ENCODE measurements at places on chromosomes 5 and 9. TPM values are rescaled to one million over a fixed set of nuclear protein-coding genes. Genes with fewer than 3 reads are reported as not detected.

DNA sequence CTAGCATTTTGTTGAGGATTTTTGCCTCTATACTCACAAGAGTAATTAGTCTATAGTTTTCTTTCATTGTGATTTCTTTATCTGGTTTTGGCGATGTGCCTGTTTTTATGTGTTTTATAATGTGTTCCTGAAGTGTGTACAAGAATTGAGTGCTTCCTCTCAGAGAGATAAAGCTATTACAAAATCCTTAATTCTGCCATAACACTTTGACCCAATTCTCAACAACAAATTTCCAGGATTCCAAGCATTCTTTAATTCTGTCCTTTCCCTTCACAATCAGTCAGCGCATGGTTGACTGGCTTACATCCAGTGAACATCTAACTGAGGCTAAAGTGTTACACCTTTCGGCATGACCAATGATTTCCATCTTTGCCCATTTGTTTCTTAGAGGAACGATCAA is 282.9 kb upstream of the MVB12B start:
- DNase-seq: no peak

Gene CCL27
- not detected for total RNA-seq

DNA sequence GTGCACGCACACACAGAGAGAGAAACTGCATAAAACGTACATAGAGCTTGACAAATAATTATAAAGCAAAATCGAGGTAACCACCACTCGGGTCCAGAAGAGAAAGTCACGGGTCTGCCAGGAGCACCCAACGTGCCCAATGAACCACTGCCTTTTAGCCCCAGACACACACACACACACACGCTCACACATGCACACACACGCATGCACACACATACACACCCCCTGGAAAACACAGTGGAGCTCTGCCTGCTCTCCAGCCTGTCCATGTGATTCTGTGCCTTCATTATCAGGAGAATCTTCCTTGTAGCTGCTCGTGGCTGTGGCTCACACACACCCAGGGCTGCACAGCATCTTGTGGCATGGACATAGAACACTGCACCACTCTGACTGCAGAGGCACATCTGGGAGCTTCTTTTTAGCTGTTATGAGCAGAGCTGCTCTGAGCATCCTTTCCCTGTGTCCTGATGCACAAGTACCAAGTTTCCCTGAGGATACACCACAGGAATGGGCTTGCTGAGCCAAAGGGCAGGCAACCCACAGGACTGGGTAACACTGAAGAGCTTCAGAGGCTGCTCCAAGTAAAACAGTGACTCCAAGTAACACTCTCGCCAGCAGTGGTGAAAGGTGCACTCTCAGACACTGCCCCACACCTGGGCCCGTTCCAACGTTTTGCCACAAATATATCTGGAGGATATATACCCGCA is 58.9 kb downstream of the CAMSAP1 start:
- no peak for DNase-seq

Gene C9orf78
- total RNA-seq: 37.2 TPM

DNA sequence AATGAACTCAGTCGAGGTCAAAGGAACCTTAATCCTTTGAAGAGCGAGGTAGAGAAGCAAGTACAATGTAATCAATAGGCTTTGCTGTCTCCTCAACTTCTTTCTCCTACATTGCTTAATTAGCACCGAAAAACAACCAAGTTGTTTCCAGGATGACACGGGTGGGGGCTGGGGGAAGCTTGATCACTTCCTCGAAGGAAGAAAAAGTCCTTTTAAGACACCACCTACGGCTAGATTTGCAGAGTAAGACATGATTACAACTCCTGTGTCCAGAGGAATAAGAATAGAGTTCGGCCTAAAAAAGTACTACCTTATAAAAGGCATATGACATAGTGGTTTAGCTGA is 811 bp upstream of the ARRDC3 start:
- DNase-seq: peak; percentile 51

Gene NTRK2
- 1.4 TPM for total RNA-seq

- no peak for DNase-seq
These were observed 79.3 kb downstream of the ARL15 start for GRCh38 chr5:54230936-54231685.

GRCh38 chr9:3585606-3586005 is 59.8 kb upstream of the RFX3 start:
- DNase-seq: no peak

Gene STARD4
- 61.2 TPM for total RNA-seq

DNA sequence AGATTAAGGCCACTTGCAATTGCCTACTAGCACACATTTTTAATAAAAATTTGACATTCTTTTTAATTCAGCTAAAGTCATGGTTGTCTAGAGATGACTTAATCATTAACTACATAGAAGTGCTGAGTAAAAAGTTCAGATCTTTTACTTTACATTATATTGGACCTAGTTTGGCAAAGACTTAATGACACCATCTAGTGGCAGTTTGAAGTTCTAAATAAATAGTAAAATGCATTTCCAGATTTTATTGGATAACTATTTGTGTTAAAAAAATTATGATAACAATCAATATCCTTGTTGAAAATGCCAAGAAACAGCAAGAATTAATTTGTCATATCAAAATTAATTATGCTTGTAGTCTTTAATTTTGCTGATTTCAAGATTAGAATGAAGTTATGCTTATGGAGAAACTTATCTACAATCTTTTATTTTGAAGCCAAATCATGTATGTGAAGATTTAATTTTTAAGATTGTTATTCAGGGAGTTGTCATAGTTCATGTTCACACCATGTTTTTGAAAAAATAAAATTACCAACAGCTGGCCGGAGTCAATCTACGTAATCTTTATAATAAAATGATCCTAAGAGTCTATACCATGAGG is 69.6 kb upstream of the PJA2 start:
- no peak for DNase-seq

DNA sequence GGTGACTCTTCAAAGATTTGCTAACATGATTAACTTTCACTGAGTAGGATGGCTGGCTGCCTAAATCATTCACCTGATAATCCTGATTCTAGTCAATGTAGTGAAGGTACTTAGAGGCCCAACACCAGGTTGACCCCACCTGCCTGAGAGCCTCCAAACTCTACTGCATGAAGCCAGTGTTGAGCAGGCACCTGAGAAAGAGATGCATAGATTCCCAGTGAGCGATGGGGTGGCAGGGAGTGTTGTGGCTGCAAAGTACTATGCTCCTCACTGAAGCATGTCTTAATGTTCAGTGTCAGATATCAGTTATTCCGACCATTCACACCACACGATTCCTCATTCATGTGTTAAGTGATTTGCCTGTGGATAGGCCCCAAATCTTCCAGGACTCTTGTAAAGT is 804.4 kb downstream of the TLE4 start:
- no peak for DNase-seq

DNA sequence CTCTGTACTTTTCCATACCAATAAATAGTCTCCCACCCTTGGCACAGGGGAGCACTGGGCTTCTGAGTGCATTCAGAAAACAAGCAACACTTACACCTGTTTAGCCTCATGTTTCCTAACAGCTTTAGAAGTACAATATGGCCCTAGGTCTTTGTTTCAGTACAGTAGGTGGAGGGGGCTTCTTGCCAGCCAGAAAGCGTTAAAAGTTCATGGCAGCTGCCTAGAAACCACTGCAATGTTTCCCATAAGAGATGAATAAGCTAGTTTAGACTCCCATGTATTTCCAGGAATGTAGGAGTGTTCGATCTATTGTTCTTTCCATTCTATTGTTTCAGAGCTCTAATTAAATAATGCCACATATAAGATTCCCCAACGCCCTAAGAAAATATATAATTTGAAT is 444.8 kb downstream of the ARHGEF28 start:
- no peak for DNase-seq

Gene ARID3C
- 2.6 TPM for total RNA-seq

DNA sequence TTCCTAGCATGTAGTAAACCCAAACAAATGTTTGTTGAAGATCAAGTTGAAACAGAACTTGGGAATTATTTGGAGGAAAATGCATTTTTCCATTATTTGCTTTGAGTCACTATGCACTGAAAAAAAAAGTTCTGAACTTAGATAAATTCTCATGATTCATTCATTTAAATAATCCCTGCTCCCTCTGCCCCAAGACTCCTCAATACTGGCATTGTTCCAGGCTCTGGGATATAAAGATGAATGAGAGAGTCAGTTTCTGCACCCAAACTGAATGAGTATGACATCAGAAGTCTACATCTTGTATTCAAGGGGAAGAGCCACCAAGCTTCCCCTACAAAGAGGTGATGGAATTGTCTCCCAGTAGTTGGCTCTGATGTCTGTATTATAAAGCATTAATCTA is 123.9 kb downstream of the SEC61B start:
- no peak for DNase-seq

Gene AQP7
- 17.1 TPM for total RNA-seq

- DNase-seq: no peak
These were observed 106.4 kb downstream of the ZSWIM6 start for GRCh38 chr5:61438298-61438970.

DNA sequence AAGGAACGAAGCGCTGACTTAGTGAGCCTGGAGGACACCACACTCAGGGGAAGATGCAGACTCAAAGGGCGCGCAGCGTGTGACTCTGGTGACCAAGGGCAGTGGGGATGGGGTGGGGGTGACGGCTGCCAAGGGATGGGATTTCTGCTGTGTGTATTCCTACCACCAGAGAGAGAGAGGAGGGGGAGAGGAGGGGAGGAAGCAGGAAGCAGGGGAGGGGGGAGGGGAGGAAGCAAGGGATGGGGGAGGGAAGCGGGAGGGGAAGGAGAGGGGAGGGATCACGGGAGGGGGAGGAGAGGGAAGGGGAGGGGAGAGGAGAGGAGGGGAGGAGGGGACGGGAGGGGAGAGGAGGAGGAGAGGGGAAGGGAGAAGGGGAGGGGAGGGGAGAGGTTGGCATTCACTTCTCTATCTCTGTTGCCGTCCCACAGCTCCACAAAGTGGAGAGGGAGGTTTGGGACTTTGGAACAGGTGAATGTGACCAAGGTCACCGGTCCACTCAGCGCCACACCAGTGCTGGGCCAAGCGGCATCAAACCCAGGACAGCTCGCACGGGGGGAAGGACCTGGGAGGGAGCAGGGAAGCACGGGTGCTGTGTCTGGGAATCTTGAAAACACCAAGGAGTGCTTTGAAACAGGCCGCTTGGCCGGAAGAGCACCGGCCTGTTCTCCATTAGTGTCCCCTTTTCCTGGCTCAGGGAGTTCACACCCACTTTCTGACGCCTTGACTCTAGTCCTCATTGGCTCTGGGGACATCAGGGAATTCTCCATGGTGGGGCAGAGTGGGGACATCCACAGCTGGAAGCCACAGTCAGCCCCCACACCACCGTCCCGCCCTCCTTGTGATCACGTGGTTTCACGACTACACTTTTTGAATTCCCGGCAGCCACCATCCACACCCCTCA is 77.4 kb downstream of the VAV2 start:
- peak; percentile 43 for DNase-seq

Gene AGXT2
- total RNA-seq: 49.4 TPM

- peak; percentile 47 for DNase-seq
These were observed 960 bp downstream of the CANX start for GRCh38 chr5:179699616-179700237.

GRCh38 chr9:14561929-14562405 is 131.3 kb downstream of the ZDHHC21 start:
- no peak for DNase-seq

Gene PFN3
- not detected for total RNA-seq

DNA sequence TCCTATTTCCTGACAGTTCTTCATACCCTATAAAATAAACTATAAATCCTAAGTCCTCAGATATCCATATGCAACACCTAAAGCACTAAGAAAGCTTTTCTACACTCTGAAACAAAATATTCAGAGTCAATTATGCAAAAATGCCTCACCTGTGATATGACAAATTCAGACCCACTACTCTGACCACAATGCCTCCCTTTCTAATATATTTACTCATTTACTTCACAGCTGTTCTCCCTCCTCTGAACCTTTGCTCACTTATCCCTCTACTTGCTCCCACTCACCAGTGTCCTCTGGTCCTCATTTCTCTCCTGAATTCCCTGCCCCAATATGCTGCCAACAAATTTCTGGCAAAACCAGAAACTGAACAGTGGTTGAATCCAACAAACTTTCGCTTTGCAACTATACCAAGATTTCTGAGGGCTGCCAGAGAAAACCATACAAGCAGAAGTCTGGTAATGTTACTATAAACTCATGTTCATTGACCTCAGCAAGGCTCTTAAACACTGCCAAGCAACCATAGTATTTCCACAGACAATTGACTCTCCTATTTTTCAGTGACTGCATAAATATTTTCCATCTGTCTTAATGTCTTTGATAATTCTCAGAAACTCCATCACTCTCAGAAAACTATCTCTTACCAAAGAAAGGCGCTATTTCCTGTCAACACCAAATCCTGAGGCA is 7.1 kb downstream of the CCNH start:
- no peak for DNase-seq

DNA sequence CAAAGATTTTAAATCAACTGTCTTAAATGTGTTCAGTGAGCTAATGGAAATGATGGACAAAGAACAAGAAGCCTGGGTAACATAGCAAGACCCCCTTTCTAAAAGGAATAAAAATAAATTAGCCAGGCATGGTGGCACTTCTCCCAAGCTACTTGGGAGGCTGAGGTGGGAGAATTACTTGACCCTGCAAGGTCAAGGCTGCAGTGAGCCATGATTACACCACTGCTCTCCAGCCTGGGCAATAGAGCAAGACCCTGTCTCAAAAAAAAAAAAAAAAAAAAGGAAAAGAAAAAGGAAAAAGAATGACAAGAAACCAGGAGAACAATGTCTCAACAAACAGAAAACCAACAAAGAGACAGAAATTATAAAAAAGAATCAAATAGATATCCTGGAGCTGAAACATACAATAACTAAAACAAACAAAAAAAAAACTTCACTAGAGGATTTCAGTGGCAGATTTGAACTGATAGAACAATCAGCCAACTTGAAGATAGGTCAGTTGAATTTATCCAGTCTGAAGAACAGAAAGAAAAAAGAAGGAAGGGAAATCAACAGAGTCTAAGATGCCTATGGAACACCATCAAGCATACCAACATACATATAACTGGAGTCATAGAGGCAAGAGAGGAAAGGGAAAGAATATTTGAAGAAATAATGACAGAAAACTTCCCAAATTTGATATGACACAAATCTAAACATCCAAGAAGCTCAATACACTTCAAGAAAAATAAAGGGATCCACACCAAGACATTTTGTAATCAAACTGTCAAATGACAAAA is 16.8 kb upstream of the SLC35D2 start:
- DNase-seq: no peak

Gene IL3
- total RNA-seq: not detected

GRCh38 chr5:132422720-132423437 is 53.4 kb downstream of the SLC22A5 start:
- peak; percentile 84 for DNase-seq
